Gastrocnemius medialis (tissue), 4 donors: ENCODE measurements at places on chromosomes 2 and 18.

GRCh38 chr2:127429291-127429690 is 11.1 kb downstream of the PROC start:
- DNase-seq: no peak

- no peak for DNase-seq
These were observed 188.4 kb downstream of the TFCP2L1 start for GRCh38 chr2:121096611-121097010.

- DNase-seq: no peak
These were observed 66.0 kb downstream of the MAP3K20 start for GRCh38 chr2:173141666-173142065.

DNA sequence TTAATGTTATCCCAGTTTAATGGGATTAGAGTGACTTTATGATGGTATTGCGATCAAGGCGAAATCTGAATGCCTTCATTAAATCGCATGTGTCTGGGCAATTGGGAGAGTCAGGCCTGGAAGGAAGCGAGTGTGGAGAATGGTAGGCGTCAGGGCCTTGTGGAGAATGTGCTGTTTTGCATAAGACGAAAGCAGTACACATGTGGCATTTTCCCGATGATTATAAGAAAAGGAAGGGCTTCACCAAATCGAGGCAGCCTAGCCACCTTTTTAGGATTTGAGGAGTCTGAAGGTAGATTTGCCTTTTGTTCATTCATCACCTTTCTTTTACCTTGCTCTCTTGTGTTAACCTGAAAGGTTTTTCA is 1.0 kb downstream of the ZNF532 start:
- no peak for DNase-seq

- no peak for DNase-seq
These were observed 199.4 kb upstream of the RASGRP3 start for GRCh38 chr2:33277002-33277426.

- no peak for DNase-seq
These were observed 5.9 kb downstream of the MSL3B start for GRCh38 chr2:233862261-233862768.

GRCh38 chr18:54824761-54825160 is 3.5 kb upstream of the RAB27B start:
- no peak for DNase-seq

DNA sequence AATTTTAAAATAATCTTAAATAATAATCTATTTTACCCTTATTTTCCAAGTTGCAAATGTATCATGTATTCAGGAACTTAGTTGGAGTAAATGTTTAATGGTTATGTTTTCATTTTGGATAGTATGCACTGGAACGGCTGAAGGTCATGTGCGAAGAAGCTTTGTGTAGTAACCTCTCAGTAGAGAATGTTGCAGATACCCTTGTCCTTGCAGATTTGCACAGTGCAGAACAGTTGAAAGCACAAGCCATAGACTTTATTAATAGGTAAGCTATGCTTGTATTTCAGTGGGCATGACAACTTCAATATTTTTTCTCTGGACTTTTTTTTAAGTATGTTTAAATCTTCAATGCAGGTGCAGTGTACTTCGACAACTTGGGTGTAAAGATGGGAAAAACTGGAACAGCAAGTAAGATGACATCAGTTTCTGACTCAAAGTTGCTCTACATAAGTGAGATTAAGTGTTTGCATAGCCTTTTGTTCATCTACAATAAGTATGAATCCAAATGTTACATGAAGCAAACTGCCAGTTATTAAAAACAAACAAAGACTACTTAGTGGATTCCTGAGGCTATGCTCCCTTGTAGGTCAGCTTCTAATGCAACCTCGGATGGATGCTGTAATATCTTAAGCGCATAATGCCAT is 63.1 kb downstream of the SPOPL start:
- no peak for DNase-seq

DNA sequence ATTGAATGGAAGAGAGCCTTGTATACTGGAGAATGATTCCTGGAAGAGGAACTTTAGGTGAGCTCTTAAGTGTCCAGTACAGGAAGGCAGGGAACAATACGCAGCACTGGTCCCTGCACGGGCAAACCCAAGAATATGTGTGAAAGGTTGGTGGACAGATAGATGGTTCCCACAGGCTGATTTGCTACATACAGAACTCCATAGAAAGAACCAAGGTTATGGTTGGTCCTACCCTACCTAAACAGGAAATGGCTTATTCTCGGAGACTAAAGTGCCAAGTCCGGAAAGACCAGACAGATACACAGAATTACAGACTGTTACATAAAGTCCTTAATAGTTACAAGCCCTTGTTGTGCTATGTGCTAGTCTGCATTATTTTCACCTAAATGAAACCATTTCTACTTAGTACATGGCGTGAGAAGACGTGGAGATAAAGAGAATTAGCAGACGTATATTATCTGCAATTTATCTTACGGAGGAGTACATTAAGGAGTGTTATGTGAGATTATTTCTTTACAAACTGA is 1.2 kb downstream of the REV1 start:
- no peak for DNase-seq

GRCh38 chr2:13135856-13136255 is 419.1 kb downstream of the TRIB2 start:
- DNase-seq: no peak

DNA sequence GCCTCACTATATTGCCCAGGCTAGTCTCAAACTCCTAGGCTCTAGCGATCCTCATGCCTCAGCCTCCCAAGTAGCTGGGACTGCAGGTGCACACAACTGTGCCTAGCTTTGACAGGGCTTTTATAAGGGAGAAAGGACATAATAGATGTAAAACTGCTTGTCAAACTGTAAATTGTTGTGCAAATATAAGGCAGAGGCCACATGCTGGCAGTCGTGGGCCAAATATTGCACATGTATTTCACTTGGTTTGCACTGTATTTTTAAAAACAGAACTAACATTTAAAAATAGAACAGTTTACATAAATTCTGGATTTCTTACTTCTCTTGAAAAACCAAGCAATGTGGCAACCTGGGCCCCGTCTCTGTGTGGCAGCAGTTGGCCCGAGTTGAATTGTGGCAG is 31.2 kb upstream of the MYO3B start:
- no peak for DNase-seq

- DNase-seq: no peak
These were observed 31.4 kb upstream of the TAF1B start for GRCh38 chr2:9811679-9812511.

DNA sequence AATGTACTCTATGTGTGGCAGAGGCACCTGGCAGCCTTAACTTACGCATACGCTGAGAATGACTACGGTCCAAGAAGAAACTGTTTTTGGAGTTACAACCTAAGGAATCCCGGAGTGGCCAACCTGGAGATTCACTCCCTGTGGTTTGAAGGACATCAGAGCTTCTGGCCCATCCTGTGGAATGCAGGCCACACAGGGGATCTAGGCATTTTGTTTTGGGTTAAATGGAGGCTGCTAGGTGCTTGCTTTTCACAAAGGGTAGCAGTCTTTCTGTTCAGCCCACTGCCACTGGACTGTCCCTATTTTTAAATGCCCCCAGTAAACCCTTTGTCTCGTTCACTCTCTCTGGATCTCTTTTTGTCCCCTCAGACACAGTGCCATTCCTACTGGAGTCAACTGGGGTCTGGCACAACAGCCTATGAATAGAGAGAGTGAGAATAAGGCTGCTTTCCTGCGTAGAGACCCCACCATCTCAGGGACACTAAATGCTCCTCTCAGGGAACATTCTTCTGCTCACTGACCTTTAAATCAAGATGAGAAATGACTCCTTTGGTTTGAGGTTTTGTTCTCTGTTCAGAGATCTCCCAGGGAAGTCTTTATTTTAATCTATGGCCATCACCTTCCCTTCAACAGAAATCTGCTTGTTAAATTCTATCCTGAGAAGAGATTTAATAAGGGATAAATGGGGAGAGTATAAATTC is 124.9 kb downstream of the B3GNT2 start:
- no peak for DNase-seq

DNA sequence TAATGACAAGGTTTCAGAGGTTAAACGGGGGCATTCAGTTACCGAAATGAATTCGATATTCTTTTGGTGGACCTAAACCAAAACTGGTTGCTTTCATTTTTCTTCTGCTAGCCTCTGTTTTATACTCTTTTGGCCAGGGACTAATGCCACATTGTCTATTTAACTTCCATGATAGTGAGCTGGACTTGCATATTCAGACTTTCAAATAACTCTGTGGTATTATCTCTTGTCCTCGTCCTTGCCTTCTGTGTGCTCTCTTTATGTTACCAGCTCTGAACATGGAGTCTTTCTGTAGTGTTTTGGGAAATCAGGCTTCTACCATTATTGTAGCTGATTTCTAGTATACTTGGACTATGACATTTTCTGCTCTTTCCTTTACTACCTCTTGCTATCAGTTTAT is 75.1 kb downstream of the CCDC102B start:
- DNase-seq: no peak

GRCh38 chr18:48781988-48782363 is 168.8 kb downstream of the SMAD7 start:
- no peak for DNase-seq

- no peak for DNase-seq
These were observed 4.7 kb downstream of the CDK5R2 start for GRCh38 chr2:218964041-218964771.

- no peak for DNase-seq
These were observed 91.1 kb upstream of the NOL4 start for GRCh38 chr18:34315591-34316352.

GRCh38 chr2:160270571-160271113 is 70.6 kb upstream of the ITGB6 start:
- peak; percentile 35 for DNase-seq

GRCh38 chr2:45008296-45009129 is 739 bp downstream of the SIX2 start:
- no peak for DNase-seq

GRCh38 chr2:3288470-3289170 is 89.0 kb downstream of the EIPR1 start:
- no peak for DNase-seq

DNA sequence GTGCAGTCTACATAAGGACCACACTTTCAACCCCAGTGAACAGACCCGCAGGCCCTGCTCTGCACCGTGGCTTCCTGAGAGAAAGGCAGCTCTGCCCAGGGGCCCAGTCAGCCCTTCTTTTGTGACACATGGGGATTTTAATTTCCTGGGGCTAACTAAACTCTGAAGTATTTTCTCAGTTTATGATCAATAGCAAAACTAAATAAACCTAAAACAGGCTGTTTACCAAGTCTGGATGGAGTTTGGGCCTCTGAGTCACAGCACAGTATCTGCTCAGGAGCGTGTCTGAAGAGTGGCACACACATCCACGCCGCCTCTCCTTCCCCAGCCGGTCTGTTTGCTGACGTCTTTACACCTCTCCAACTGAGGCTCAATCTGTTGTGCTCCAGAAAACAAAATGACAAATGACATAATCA is 72.3 kb downstream of the LDLRAD4 start:
- no peak for DNase-seq

DNA sequence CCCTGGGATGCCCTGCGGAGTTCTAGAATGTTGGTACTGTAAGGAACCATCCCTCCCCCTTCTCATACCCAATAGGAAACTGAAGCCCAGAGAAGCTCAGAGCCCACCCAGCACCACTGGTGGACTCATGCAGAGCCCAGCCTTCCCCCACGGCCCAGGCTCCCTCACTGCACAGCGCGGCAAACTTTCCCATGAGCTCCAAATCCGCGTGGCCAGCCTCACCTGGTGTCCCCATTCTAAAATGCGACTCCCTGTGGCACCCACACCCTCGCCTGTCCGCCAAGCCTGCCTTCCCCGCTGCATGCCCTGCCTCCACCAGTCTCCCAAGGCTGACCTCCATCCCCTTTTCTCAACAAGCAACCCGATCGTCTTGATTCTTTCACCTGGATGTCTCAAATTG is 51.1 kb downstream of the PTGR3 start:
- DNase-seq: no peak

DNA sequence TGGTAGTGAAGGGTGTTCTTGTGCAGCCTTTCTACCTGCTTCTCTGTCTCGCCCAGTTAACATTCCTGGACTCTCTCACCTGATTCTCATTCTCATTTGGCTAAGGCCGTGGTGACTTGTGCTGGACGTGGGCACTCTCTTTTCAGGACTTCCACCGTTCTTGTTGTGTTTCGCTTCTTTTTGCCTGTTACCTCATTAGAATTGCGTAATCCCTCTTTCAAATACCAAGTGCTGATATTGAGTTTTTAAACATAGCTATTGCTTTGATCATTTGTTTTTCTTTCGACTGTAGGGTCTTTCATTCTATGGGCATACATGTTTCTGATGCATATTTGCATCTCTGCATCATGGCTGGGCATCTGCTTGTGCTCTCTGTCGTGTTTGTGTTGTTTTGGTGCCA is 287.0 kb downstream of the ALPK2 start:
- DNase-seq: no peak

DNA sequence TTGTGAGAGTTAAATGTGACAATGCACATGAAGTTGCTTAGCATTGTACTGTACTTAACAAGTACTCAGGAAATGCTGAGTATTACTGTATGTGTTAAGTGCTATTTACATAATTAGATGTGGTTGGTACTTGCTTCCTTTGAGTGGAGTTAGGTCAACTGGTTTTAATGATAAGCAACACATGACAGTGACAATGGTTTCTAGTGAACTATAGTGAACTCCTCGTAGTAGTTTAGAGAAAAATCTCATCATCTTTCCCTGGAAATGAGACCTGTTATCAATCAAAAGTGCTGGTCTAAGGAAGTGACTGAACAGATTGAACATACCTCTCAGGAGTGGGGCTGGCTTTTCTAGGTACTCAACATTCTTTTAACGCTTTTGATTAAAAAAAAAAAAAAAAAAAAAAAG is 29.2 kb upstream of the ZDBF2 start:
- DNase-seq: no peak

DNA sequence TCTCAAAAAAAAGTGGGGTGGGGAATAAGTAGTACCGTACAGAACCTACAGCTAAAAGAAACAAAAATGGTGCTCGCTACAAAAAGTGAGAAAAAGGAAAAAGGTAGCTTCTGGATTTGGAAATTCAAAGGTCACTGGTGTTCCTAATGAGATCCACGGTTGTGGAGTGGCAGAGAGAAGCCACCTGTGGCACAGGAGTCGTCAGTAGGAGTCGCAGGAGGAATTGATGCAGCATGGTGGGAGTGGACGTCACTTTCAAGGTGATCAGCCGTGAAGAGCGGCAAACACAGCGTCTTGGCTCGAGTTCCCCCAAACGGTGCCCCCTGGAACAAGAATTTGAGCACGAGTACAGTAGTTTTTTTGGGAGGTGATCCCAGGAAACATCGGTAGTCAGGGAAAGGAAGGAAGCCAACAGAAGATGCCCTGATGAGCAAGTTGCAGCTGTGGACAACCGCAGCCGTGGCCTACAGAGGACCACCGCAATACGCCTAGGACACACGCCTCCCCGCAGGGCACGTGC is 1.4 kb upstream of the TTL start:
- no peak for DNase-seq

DNA sequence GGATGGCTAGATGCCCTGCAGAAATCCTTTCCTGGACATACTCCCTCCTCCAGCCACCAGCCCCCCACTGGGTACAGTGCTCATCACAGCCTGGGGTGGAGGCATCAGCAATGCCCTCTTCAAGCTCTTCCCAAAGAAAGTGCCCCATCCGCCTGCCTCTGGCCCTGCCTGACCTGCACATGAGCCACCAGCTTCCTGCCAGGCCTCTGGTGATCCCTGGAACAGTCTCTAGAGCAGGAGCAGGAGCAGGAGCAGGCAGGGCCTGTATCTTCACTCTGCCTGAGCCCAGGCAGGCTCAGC is 54.1 kb upstream of the CAB39 start:
- no peak for DNase-seq
